Hematopoietic multipotent progenitor cell treated with erythropoietin and hydrocortisone succinate and interleukin-3 and kit ligand, for 6 days (in vitro differentiated cells): ENCODE measurements at places on chromosomes 3 and 15.

- peak; percentile 69 for DNase-seq
Measured at GRCh38 chr3:141680620-141681389, 57.3 kb upstream of the RNF7 start.

- no peak for DNase-seq
Measured at GRCh38 chr3:3734881-3735280, 64.3 kb upstream of the LRRN1 start.

DNA sequence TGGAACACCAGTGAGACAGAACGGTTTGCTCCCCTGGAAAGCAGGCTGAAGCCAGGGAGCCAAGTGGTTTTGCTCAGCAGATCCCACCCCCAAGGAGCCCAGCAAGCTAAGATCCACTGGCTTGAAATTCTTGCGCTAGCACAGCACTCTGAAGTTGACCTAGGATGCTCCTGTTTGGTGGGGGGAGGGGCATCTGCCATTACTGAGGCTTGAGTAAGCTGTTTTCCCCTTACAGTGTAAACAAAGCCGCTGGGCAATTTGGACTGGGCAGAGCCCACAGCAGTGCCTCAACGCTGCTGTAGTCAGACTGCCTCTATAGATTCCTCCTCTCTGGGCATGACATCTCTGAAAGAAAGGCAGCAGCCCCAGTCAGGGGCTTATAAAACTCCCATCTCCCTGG lies 241.4 kb downstream of the GABRB3 start:
- DNase-seq: no peak

DNA sequence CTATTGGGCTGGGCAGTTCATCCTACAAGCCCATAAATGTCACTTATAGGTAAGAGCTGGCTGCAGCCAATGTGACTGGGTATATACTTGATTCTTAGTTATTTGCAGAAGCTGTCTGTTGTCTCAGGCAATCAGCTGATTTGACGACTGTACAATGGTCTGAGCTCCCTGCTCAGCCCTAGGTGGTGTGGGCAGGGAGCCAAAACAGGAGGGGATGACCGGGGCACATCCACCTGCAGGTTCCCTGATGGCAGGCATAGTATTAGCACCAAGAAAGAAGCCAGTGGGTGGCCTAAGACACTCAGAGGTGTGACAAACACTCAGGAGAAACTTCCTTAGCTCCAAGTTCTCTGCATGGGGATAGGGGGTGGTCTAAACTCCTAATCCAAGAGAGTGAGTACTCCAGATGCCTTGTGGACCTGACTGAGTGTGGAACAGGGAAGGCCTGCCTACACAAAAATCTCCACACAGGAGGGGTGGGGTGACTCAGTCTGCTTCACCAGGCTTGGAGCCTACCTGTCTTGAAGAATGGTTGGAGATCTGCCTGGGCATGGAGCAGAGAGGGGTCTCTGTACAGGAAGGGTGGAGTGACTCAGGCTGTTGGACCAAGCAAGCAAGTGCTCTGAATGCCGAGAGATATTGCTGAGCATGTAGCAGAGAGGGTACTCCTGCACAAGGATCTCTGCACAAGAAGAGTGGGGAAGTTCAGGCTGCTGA lies 690.4 kb upstream of the NAALADL2 start:
- no peak for DNase-seq

- DNase-seq: peak; percentile 40
Measured at GRCh38 chr3:57778494-57778893, 22.4 kb downstream of the SLMAP start.

GRCh38 chr3:46252980-46253379 lies 10.7 kb downstream of the CCR3 start:
- no peak for DNase-seq

DNA sequence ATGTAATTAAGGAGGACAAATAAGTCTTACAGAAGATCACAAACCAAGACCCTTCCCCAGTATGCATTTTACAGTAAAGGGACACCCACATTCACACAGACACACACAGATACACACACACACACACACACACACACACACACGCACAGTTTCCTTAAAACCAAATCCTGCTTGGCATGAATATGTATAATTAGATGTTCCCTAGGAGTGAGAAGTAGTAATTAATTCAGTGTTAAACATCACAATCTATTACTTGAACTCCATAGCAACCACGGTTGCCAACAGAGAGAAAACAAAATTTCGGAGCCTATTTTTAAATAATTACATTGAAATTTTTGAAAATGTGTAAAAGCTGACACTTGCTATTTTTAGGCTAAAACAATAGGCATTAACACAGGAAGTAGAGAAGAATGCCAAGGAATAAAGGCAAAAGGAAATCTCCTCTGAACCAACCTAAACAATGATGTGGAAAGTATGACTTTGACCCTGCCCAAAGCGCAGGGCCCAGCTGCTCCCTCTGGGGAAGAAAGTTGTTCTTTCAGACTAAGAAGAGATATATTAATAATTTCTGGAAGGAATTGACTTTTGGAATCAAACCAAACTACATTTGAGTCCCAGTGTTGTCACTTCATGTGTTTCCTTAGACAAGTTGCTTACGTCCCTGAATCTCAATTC lies 215.3 kb downstream of the CPNE4 start:
- DNase-seq: no peak
